Immature natural killer cell (primary cell): ENCODE measurements at places on chromosomes 6 and 20. TPM values are rescaled to one million over a fixed set of nuclear protein-coding genes. Genes with fewer than 3 reads are reported as not detected.

DNA sequence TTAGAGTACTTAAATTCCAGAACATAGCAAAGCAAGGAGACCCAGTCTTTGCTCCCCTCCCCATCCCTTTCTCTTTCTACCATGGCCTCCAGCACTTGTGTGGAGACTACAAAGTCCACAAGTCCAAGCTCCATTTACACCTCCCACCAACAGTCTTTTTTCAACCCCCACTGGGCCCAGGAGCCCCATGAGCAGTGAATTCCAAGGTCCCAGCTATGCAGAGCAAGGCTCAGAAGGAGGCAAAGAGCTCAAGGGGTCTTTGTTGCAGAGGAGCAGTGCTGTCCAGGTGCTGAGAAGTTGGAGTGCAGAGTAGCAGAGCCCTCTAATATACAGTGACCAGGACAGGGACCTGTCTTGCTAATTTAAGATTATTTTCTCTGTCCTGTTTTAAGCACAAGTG, 9.0 kb downstream of the PAK5 start:
- DNase-seq: no peak

DNA sequence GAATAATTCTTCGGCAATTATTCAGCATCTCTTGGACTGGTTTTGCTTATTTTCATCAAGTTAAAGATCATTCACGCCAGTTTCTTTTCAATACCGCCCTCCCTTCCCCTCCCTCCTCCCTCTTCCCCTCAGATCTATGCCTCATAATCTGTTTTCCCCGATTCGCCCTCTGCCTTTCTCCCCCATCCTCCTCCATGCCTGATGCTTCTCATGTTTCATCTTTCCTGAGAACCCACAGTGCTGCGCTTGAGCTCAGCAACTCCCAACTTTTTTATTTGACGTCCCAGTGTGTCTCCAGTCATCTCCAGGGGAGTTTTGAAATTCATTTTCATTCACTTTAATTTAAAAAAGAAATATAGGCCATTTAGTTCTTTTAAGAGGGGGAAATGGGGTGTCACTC, 142.7 kb downstream of the PTPRT start:
- DNase-seq: no peak

GRCh38 chr6:83098589-83098988, 31.1 kb downstream of the DOP1A start:
- no peak for DNase-seq

The JAG1 gene
- not detected for polyA plus RNA-seq

The B3GAT2 gene
- 0.59 TPM for polyA plus RNA-seq

The CLPSL1 gene
- polyA plus RNA-seq: not detected

GRCh38 chr6:43780941-43781928, 11.2 kb downstream of the VEGFA start:
- DNase-seq: no peak

GRCh38 chr6:40640599-40641227, 53.5 kb upstream of the LRFN2 start:
- DNase-seq: peak; percentile 46

The ULBP1 gene
- polyA plus RNA-seq: not detected

DNA sequence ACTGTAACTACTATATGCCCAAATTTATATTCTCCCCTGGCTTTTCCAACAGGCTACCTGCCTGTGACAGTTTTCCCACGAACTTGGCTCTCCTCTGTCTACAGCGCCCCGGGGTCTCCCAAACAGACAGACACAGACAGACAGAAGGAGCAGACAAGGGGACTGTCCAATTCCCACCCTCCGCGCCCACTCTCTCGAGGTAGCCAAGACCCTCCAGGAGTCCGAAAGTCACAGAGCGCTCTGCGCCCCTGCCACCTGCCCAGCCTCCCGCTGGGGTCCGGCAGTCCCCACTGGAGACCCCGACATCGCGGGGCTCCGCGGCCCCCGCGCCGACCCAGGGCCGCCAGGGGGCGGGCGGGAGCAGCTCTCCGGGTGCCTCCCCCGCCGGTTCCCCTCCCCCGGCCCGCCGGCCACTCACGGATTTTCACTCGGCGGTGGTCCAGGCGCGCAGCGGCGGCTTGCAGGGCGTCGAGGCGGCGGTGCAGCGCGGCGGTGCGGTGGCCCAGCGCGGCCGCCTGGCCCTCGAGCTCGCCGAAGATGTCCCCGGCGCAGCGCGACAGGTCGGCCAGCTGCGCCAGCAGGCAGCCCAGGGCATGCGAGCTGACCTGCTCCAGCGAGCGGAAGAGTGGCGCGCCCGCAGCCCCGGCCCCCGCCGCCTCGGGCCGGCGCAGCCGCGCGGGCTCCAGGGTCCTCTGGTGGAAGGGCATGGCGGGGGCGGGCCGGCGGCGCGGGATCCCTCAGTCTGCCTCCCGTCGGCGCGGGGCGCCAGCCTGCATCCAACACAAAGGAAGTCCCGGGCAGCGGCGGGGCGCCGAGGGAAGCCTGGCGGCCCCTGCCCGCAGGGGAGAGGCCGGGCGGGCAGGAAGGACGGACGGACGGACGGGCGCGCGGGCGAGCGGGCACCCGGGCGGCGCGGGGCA, 81.3 kb upstream of the CCDC28A start:
- peak; percentile 58 for DNase-seq
